ENCODE measurements at places on chromosomes 2 and 18.

DNA sequence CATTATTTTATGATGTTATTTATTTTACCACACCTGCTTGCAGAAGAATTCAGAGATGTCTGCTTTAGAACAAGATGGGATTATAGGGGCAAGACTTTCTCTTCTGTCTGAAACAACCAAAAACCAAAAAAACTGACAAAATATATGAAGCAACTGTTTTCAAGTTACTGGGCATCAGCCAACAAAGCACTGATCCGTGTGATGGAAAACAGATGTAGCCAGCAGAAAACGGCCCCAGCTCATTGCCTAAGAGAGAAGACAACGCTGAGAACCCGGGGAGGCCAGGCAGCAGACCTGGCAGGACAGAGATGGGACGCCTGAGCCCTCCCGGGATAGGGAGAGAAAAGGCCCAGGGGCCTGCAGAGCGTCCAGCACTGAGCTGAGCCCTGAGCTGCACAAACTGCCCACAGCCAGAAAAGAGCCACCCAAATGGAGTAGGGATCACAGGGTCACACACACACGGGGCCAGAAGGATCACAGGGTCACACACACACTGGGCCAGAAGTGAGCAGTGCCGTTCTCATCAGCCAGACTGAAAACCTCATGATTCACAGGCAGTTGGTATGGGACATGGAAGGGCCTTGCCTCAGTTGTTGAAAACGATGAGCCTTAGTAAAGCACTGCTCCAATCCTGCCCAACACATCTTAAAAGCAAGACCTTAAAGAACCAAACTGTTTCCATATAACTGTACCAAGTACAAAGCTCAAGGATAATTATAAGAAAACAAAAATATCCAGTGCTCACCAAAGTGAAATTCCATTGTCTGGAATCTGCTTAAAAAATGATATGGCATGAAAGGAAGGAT lies 12.1 kb downstream of the PXDN start:
- no peak for DNase-seq

DNA sequence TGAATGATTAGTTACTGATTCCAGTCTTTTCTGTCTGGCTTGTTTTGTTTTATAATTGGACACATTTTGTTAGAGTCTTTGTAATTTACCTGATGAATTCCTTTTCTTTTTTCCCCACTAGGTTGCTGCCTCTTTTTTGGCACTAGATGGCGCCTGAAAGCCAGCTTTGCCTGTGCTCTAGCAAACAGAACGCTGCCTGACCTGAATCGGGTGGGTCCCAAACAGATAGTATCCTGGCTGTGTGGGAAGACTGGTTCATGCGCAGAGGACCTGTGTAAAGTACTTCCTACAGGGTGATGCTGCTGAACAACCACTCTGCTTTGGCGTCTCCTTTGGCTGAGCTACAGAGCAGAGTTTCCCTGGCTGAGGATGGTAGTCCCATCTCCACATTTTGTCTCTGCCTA lies 288.2 kb downstream of the IKZF2 start:
- peak; percentile 33 for DNase-seq

GRCh38 chr2:233418761-233419546 lies 64.7 kb downstream of the DGKD start:
- no peak for DNase-seq

GRCh38 chr18:11850821-11851145 lies 430 bp upstream of the CHMP1B start:
- no peak for DNase-seq

GRCh38 chr2:206361407-206362045 lies 81.8 kb upstream of the ADAM23 start:
- no peak for DNase-seq

- no peak for DNase-seq
Observed at GRCh38 chr2:220143336-220143735, 515.9 kb downstream of the SLC4A3 start.

GRCh38 chr18:2921778-2922177 lies 75.0 kb downstream of the EMILIN2 start:
- no peak for DNase-seq

DNA sequence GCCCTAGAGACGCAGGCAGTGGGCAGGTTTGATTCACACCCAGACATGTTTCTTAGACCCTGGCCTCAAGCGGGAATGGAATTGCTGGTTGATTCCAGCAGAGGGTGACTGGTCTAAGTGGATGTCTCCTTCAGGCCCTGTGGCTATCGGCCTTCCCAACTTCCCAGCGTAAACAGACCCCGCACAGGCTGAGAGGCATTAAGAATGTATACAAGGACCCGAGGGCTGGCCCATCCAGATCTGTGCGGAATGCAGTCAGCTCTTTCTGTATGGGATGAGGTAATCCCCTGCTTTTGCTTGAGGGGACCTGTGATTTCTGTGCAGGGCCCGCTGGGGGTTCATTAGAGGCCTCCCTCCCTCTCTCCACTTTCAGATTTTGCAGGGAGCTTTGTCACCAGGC lies 6.5 kb downstream of the ACKR3 start:
- DNase-seq, result no peak

GRCh38 chr2:36329251-36329650 lies 26.3 kb upstream of the CRIM1 start:
- no peak for DNase-seq

GRCh38 chr2:23241121-23241520 lies 143.9 kb upstream of the KLHL29 start:
- DNase-seq, result no peak

- no peak for DNase-seq
Observed at GRCh38 chr2:57906152-57906732, 140.4 kb upstream of the VRK2 start.

DNA sequence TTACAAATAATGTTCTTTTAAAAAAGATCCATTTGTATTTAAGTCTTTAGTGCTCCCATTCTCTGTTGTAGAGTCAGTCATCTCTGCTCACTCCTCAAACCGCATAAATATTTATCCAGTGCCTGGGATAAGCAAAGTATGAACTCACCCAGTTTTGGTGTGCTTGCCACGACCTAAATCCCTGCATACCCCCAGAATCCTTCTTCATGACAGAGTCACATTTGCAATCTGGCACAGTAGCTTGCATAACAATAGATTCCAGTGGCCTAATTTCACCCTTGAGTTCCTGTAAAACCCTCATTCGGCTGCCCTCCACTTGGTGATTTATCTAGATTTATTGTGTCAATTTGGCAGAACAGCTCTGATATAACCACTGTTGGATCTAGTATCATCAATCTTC lies 92.9 kb downstream of the DTNA start:
- DNase-seq, result no peak

GRCh38 chr2:241810307-241811200 lies 1.6 kb downstream of the NEU4 start:
- DNase-seq, result no peak

DNA sequence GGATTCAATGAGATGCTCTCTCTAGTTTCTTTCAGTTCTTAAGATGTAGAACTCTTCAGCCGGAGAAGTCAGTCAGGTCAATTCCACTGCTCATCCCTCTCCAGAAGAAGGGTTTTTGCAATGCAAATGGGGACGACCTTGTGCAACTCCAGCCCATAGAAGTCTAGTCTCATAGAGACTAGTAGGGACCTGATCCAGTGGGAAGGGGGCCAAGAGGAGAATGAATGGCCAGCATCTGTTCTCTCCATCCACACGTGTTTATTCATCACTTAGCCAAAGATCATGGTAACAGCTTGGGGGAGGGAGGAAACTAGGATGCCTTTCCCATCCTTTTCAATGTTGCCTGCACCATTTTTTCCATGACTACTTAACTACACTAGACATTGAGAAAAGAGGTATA lies 120.2 kb downstream of the LAMA3 start:
- DNase-seq, result no peak

GRCh38 chr2:142871396-142871795 lies 6.1 kb upstream of the KYNU start:
- DNase-seq, result no peak

Measured in NCI-H1105 (cell line).